ENCODE measurements at places on chromosomes 6 and 20.

DNA sequence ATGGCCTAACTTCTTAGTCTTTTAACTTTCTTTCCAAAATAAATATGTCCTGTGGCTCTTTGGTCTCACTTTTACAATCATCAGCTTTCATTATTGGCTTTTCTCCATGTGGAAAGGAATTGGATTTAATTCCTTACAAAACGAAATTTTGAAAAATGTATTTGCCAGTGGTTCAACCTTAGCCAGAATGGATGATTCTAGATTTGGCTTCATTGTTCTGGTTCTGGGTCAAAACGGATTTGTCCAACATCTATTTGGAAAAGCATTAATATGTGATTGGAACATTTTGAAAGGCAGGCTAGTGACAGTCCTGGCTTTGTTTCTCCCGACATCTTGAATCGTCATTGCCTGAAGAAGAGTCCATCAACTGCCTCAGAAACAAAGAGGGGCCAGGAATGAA lies 59.2 kb downstream of the TENT5A start:
- DNase-seq, result no peak

DNA sequence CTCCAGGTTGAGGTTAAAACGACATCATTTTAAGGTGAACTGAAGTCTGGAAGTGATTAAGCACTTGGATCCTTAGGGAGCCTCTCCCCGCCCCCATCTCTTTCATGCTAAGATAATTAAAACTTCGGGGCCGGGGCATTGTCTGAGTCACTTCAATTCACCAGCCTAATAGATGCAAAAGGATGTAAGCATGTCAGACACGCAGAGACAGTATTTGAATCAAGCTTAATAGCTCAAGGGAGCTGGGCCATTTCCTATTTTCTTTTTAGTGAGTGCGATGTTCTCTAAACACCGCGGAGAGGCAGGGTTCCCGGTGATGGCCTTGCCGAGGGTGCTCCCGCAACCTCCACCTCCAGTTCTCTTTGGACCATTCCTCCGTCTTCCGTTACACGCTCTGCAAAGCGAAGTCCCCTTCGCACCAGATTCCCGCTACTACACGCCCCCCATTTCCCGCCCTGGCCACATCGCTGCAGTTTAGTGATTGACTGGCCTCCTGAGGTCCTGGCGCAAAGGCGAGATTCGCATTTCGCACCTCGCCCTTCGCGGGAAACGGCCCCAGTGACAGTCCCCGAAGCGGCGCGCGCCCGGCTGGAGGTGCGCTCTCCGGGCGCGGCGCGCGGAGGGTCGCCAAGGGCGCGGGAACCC lies 516 bp upstream of the IRF4 start:
- no peak for DNase-seq

DNA sequence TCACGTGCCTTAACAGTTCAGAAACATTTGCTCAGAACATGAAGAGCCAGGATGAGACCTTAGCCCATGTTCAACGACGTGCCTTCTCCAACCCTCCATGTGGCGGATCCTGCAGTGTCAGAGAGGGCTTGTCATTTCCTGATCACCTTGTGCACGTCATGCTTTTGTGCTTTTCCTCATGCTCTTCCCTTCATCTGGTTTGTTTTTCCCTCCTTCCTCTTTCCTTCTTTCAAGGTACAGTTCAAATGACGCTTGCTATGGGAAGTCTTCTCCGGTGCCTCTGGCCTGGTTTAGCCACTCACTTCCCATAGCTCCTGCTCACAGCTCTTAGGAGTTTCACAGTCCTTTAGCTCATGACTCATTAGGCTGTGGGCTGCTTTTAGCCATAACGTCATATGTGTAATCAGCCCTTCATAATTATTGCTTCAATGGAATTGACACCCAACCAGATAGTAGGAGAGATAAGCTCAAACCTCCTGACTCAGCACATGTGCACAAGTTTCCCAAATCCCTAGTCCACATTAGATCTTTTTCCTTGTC lies 102.7 kb upstream of the CNKSR3 start:
- no peak for DNase-seq

DNA sequence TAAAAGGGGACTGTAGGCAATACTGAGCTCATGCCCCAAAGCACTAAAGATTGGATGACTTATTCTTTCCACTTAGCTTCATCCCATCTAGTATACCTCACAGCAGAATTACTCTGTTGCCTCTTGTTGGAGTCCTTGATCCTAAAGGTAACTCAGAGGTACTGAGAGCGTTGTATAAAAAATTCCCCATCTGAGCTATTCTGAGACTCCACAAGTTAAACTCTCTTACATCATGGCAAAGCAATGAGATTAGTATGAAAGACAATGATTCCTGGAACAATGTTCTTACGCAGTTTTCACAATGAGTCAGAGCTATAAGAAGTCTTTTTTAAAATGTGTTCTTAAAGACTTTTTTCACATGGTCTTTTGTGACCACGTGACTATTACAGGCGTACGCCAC lies 370.1 kb downstream of the ADGRB3 start:
- no peak for DNase-seq

- no peak for DNase-seq
These were observed 54.3 kb downstream of the PDE7B start for GRCh38 chr6:135905604-135906300.

DNA sequence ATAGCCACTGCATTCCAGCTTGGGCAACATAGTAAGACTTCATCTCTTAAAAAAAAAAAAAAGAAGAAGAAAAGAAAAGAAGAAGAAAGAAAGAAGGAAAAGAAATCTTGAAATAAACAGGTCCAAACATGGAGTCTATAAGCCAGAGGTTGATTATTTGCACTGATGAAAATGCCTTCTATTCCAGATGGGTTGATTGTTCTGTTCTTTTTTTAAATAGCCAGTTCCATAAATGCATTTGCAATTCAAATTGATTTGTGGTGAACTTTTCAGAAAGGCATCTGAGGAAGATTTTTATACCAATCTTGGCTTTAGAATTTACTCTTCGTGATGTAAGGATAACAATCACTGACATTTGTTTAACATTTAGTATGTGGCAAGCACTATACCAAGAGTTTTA lies 243.8 kb upstream of the PLN start:
- DNase-seq, result no peak

- no peak for DNase-seq
These were observed 110.7 kb upstream of the PHACTR1 start for GRCh38 chr6:12605888-12606345.

- no peak for DNase-seq
These were observed 186.8 kb downstream of the ARID1B start for GRCh38 chr6:156963712-156964700.

DNA sequence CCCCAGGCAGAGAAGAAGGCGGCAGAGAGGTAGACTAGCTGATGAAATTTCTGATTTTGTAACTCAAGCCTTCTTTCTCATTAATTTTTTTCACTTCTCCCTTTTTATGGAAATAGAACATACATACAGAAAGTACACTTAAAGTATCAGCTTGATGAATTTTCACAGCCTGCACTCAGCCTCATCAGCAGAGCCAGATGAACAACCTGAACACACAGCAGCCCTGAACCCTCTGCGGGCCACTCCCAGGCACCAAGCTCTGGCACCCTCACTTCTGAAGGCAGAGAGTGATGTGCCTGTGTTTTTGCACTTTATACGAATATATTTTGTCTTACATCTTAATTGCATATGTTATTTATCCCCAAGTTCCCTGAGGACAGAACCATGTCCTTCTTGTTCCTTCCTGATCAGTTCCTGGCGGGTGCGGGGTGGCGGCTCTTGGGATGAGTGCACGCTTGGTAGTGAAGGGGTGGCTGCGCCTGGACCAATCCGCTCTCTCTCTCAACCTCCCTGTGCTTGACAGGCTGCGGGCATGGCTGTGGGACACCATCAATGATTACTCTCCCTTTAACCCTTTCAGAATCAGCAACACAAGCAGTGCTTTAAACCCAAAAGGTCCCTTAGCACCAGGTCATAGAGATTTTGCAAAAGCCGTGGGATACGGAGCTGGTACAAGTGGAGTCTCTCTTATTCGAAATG lies 34.8 kb upstream of the AFDN start:
- no peak for DNase-seq

GRCh38 chr6:122207794-122208193 lies 191.7 kb upstream of the HSF2 start:
- DNase-seq, result no peak

DNA sequence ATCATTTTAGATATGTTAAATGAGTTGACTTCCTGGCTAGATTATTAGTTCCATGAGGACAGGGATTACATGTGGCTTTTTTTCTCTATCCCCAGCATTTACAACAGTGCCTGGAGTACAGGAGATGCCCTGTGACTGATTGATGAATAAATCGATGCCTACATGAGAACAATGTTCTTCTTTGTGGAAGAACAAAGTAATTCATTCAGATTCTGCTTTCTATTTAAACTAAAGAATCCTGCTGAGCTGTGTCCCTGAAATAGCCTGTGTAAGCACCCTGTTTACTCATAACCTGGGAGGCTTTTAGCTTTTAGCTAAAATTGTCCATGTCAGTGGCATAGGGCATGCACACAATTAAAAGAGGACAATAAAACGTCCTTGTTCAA lies 125.1 kb upstream of the BTBD3 start:
- no peak for DNase-seq

DNA sequence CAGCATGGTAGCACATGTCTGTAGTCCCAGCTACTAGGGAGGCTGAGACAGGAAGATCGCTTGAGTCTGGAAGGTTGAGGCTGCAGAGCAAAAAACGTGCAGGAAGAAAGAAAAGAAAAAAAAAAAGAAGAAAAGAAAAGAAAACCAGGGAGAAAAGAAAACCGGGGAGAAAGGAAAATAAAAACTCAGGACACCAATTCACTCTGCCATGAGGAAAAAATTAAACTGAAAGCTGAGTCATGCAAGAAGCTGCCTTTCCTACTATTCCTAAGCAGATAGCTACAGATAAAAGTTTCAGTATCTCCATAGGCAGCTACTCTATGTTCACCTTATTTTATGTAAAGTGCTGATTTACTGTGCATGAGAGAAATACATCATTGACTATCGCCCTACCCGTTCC lies 10.5 kb downstream of the PTGIS start:
- no peak for DNase-seq

Data from GOT3 (cell line).